Renal pelvis (tissue), 12 donors: ENCODE measurements at places on chromosomes 5 and 9. TPM values are rescaled to one million over a fixed set of nuclear protein-coding genes. Genes with fewer than 3 reads are reported as not detected.

DNA sequence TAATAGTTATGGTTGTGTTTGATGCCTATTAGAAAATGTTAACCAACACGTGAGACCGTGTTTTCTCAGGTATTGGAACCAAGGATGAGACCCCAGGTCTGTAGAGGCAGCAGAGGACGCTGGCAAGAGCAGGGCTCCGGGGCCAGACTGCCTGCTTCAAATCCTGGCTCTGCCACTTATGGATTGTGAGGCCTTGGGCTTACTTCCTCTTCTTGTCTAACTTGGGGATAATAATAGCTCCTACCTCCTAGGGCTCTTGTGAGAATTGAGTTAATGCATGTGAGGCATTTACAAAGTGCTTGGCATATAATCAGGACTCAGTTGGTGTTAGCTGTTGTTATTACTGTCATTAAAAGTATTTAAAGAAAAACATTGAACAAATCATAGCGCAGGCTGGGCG is 85.5 kb upstream of the PITX1 start:
- DNase-seq, result no peak

GRCh38 chr9:122498883-122499288 is 11.7 kb upstream of the OR1J2 start:
- DNase-seq, result peak; percentile 1

DNA sequence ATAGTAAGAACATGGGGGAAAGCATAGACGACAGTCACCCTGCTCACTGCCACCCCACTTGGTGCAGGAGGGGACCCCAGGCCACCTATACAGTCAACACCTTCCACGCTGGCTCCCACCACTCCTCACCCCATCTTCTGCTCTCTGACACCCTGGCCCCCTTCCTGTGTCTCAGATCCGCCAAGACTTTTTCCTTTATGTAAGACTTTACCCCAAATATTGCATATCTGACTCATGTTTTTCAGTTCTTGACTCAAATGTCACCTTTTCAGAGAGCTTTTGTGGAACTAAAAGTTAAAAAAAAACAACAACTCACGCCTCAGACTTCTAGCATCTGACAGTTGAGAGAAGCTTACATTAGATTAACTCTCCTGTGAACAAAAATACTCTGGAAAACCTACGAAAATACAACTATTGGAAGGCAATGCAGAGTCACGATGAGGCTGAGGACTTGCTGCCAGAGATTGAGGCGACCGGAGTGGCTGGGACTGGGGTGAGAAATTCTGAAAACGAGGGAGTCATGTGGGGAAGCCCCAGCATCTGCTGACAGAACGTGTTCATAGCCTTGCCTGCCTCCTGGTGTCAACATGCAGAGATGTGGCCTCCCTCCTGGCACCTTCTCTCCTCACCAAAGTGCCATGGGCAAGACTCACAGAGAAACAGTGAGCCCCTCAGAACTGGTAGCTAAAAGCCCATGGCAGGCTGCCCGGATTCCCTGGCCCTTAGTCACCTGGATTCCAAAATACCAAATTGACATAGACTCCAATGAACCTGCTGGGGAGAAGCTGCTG is 22.4 kb upstream of the FCN2 start:
- no peak for DNase-seq

DNA sequence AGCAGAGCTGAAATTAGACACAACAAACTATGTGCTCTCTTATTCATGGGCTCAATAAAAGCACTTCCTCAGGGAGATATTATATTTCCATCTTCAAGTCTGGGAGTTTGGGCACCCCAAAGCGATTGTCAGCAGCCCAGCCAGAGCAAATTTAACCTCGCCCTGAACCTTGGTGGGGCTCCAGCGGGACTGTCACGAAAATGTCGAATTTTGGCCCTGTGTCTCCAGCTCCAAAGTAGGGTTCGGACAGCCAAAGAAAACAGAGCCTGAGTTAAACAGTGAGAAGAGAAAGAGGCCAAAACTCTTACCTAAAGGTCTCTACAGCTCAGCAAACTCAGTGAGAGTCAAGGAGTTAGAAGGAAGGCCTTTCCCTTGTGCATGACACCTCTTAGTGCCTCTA is 432.9 kb downstream of the SPATA31D1 start:
- DNase-seq, result peak; percentile 35

The ST8SIA4 gene
- 4.3 TPM for polyA plus RNA-seq

The NELFB gene
- polyA plus RNA-seq, result 57.3 TPM
